Activated naive CD4-positive, alpha-beta T cell treated with anti-CD3 and anti-CD28 coated beads for 36 hours (primary cell): ENCODE measurements at places on chromosomes 13 and 19.

GRCh38 chr13:21463424-21463823 is 4.3 kb upstream of the ZDHHC20 start:
- no peak for DNase-seq

DNA sequence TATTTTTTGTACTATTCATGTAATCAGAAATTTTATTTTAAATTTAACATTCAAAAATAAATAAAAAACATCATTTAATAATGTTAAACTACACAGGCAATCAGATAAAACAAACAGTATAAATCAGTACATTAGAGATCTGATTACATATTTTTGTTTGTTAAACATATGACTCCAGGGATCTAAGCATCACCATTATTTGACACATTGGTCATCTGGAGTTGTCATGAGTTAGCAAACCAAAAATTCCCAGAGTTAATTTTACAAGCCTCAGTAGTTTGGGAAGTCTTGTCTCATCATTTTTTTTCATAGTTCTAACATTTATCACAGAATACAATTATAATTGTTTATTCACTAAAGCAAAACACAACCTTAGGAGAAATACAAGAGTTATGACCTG is 770.8 kb upstream of the SLITRK6 start:
- DNase-seq = no peak

GRCh38 chr19:50820549-50821247 is 2.9 kb downstream of the KLK1 start:
- peak; percentile 27 for DNase-seq

GRCh38 chr19:38632476-38633213 is 13.7 kb downstream of the EIF3K start:
- DNase-seq = no peak

GRCh38 chr19:18423258-18424020 is 4.2 kb downstream of the SSBP4 start:
- DNase-seq = peak; percentile 4

- DNase-seq = no peak
Observed at GRCh38 chr13:110528911-110529310, 32.6 kb downstream of the RAB20 start.

DNA sequence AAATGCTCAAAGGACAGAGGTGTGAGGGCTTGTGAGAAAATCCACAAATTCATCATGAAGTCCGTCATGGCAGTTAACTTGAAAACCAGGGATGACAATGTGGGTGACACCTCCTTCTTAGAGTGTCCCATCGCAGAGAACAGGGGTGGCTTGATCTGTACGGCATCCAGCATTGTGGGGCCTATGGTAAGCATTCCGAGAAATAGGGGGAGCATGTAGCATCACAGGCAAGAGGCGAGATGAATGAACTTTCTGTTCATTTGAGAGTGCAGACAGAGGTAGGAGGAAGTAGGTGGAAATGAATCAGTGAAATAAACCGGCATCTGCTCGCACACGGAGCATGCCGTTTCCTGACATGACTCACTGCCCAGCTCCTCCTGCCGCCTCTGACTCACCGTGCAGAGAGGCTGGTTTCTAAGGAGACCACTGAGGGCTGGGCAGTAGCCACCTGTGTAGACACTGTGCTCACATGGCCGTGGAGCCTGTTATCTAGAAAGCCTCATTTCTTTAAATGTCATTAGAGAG is 339.0 kb downstream of the RFC3 start:
- DNase-seq = peak; percentile 68

GRCh38 chr13:51035978-51036377 is 75.1 kb downstream of the C13orf42 start:
- DNase-seq = no peak

GRCh38 chr13:111354789-111355188 is 34.3 kb downstream of the TEX29 start:
- DNase-seq = no peak

DNA sequence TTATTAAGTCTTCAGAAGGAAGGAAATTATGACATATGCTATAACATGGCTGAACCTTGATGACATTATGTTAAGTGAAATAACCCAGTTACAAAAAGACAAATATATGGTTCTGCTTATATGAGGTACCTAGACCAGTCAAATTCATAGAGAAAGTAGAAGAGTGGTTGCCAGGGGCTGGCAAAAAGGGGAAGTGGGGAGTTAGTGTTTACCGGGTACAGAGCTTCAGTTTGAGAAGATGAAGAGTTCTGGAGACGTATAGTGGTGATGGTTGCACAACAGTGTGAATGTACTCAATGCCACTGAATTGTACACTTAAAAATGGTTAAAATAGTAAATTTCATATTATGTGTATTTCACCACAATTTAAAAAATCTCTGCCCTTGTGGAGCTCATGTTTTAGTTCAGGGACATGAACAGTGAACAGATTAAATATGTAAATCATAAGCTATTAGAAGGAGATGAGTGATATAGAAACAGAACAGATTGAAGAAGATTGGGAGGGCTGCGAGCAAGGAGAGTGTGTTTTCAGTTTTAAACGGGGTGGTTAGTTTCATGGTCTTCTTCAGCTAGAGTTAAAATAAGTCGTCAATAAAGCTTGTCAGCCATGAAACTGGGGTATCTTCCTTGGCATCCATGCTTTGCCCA is 355.2 kb downstream of the KCNRG start:
- DNase-seq = no peak

DNA sequence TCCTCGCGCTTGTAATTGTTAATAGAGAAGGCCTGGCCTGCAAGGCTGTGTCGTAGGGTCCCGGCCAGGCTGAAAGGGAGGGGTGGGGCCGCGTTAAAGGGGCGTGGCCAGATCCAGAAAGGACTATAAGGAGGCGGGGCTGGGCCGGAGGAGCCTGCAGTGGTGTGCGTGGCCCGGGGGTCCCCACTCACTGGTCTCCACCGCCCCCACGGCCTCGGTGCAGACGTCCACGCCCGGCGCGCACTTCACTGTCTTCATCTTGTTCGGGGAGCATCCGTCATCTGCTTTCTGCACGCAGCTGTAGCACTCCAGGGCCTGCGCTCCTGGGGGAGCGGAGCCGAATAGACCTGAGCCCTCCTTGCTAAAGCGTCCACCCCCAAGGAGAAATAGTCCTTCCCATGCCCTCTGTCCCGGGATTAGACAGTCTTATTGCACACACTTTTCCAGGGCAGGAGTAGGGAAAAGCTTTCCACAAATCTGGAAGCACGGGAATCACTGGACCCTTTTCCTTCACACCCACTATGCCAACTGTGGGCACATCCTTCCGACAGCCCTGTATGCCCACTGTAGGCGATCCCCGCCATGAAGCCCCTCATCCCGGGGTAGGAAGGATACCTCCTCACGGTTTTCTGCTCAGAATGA is 1.2 kb downstream of the LYPD3 start:
- no peak for DNase-seq

DNA sequence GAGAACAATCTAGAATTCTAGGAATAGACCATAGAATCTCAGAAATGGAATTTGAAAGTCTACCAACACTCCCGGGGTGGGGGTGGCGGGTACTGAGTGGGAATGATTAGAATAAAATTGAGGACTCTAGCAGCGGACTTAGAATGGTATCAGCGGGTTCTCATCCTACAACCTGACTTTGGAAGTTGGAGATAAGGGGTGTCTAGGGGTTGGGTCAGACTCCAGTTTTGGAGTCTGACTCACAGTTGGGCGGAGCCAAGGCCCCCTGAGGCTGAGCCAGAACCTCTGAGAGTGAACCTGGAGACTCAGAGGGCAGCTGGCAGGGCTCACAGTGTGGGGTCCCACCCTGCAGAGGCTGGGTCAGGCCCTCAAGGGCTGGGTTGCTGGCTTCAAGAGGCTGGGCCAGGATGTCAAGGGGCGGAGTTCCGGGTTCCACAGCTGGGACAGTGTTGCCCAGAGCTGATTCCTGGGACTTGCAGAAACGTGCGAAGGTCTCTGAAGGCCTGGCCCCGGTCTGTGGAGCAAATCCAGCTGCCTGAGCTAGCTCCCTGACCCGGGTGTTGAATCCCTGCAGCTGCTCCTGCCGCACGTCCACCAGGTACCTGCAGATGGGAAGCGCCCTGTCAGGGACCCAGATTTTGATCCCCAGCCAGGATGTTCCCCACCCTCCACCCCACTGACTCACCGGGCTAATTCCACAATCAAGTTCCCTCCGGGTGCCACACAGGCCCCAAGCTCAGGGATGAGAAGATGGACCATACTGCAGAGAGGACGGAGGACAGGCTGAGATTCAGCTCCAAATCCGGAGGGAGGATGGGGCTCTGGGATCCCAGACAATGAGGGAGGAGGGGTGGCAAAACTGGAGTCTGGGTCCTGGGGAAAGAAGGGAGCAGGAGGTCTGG is 1.6 kb upstream of the TNNI3 start:
- no peak for DNase-seq

DNA sequence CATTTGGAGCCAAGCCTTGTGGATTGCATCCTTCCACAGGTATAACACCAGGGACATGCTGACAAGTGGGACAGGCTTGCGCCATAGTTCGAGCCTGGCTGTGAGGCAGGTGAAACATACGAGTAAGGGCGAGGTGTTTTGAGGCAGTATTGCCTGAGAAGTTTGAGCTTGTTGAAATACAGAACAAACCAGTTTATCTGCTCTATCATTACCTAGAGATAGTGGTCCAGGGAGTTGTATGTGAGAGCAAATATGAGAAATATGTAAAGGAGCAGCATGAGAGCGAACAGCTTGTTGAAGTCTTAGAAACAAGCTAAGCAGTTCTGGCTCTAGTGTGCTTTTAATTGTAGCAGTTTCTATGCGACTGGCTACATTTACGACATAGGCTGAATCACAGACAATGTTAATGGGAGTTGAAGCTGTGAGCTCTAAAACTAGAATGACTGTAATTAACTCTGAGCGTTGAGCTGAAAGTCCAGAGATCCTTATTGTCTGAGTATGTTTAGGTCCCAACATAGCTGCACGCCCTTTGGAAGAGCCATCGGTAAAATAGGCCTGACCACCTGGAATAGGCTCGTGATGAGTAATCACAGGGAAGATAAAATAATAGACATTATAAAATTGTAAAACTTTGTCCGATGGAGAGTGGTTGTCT is 8.2 kb downstream of the ZNF439 start:
- no peak for DNase-seq

- no peak for DNase-seq
Observed at GRCh38 chr19:13097033-13097462, 5.6 kb downstream of the LYL1 start.
